GM18507 (cell line): ENCODE measurements at places on chromosomes 2 and 18.

DNA sequence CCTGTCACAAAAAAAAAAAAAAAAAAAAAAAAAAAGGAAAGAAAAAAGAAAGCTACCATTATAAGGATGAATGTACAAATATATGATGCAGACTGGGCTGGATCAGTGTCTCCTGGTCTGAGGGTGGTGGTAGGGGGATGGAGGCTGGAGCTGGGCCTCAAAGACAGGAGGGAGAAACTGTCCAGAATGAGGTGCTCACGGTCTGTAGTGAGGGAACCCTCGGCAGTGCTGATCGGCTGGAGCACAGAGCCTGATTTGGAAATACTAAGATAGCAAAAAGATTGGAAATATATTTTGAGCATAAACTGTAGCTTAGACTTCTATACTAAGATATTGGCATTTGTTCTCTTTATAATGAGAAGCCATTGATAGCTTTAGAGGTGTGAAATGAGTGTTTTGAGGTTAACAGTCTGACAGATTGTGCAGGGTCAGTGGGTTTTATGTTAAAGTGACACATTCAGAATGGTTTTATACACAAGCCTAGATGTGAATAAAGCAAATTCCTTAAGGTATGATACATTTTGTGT lies 7.9 kb upstream of the SLC3A1 start:
- no peak for DNase-seq

GRCh38 chr2:20675701-20676352 lies 8.9 kb downstream of the GDF7 start:
- no peak for DNase-seq

GRCh38 chr2:156427074-156427473 lies 9.1 kb upstream of the GPD2 start:
- DNase-seq, result no peak

DNA sequence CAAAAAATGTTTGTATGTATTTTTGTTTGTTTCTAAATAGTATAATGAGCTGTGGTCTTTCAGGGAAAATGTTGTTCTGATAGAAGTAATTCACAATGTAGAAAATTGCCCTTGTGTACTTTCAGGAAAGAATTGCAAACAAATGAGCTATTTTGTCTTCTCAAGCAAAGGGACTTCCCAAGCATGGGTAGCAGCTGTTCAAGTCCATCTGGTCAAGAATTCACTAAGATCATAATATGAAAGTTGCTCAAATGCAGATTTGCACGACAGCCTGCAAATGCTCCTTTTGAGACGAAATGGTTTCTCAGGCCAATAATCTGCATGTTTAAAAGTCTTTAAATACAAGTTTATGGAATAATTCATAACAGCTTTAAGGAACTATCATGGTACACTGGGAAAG lies 51.9 kb upstream of the HNMT start:
- DNase-seq, result no peak

GRCh38 chr2:111066062-111066593 lies 54.6 kb upstream of the BCL2L11 start:
- DNase-seq, result no peak

DNA sequence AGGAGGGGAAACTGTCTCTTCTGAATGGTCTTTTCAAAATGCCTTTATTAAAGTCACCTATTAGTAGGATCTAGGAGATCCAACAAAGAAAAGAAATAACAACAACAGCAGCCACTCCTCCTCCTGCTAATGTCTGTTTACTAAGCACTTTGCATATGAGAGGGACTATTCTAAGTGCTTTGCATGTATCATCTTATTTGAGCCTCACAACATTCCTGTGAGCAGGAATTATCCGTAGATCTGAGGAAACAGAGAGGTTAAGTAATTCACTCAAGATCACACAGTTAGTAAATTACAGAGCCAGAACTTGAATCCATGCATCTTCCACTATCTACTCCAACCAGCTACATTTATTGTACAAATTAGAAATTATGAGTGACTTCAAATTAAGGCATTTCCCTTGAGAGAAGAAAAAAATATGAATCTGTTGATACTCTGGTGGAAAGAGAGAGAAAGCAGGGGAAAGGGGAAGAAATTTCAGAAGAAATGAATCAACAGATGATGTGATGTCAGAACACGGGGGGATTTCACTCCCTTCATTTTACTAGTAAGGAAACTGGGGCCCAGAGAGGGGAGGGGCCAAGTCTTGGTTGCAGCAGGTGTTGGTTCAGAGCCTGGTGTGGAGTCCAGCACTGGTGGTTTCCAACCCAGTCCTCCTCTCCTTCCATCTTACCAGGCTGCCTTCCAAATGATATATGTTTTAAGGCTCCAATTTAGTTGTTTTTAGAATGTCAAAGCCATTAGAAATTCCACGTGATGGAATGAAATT lies 49.7 kb downstream of the TSN start:
- no peak for DNase-seq

DNA sequence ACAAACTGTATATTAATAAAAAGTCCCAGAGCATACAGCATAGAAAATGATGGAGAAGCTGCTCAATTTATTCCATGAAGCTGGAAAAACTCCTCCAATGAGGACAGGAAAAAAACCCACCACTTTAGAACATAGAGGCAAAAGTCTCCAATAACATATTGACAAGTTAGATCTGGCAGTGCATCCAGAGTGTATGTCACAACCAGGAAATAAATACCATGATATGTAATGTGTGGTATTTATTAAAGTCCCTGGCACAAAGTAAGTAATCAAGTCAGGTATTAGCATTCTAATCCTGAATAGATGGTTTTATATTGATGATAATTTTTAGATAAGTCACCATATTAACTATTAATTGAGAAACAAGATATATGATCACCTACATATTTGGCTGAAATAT lies 427.3 kb upstream of the HS6ST1 start:
- DNase-seq, result no peak

DNA sequence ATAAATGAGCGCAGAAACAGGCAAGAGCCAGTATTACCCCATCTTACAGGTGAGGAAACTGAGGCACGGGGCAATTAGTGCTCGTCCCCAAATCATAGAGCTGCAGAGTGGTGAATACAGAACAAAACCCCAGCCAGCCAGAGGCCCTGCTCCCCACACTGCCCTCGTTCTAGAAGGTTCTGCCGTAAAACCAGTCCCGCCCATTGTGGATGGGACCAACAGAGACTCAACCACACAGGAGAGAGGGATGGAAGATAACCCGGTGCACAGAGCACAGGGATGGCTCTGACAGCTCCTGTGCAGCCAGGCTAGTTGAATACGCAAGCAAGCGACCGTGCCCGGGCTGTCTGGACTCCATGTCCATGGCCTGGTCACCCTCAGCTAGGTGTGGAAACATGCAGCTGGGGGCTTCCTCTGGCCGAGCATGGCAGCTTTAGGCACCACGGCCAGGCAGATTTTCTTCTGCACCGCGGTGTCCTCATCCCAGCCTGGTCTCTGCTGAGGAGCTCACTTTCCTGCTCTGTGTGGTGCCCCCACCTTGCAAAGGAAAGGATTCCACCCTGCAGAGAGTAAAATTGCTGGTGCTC lies 146.4 kb downstream of the TPO start:
- no peak for DNase-seq

- DNase-seq, result no peak
These were observed 54.1 kb upstream of the EPB41L5 start for GRCh38 chr2:119958670-119959268.

GRCh38 chr18:68727506-68727905 lies 12.6 kb upstream of the TMX3 start:
- DNase-seq, result no peak

- DNase-seq, result no peak
These were observed 649.0 kb upstream of the RAB6C start for GRCh38 chr2:129330504-129330903.

DNA sequence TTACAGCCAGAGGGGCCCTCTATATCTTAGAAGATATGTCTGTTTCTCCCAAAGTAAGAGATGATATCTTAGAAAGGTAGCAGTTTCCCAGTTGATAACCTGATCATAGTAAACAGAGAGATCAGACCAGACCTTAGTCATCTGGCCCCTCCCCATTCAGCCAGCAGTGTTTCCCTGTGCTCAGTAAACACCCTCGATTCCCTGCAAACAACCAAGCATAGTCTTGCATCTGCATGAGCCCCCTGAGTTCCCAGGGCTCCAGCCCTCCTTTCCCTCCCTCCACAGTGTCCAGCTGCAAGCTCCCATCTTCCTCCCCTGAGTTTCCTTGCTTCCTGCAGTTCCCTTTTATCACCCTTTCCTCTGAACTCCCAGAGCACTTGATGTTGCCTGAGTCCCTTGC lies 20.3 kb downstream of the NRP2 start:
- no peak for DNase-seq

DNA sequence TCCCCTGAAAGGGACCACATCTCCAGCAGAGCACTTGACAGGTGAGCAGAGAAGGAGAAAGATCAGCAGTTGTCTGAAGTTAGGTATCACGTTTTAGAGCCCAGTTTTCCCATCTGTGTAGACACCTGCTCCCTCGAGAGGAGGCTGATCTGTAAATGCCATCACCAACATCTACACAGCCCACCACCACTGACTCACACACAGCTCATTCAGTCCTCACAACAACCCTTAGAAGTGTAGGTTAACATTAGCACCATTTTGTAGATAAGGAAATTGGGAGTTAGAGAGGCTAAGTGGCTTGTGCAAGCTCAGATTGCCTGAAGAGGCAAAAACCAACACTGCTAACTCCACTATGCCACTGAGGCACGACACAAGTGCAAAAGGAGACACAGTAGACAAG lies 37.2 kb upstream of the STAT1 start:
- DNase-seq, result no peak
